ENCODE measurements at places on chromosomes 7 and 10.

GRCh38 chr7:103080923-103081322, 6.0 kb downstream of the ARMC10 start:
- no peak for DNase-seq

GRCh38 chr10:45249978-45250693, 65.3 kb downstream of the OR13A1 start:
- DNase-seq, result no peak

DNA sequence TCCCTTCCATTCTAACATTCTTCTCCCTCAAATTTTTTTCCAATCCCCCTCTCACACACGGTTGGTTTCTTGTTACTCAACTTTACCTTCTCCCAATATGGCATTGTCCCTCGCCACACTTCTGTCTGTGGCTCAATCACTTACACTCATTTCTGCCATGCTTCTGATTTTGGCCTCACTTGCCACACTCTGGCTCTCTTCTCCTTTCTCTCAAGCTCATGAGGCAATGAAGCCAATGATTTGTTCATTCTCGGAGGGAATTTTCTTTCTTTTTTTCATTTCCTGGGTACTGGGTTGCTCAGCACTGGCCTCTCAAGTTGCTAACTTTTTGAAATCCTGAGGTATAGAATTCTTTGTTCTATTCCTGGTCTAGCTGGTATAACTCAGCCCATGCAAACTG, 4.0 kb upstream of the MYOZ1 start:
- DNase-seq, result no peak

GRCh38 chr10:67401711-67402110, 294.3 kb downstream of the CTNNA3 start:
- no peak for DNase-seq

DNA sequence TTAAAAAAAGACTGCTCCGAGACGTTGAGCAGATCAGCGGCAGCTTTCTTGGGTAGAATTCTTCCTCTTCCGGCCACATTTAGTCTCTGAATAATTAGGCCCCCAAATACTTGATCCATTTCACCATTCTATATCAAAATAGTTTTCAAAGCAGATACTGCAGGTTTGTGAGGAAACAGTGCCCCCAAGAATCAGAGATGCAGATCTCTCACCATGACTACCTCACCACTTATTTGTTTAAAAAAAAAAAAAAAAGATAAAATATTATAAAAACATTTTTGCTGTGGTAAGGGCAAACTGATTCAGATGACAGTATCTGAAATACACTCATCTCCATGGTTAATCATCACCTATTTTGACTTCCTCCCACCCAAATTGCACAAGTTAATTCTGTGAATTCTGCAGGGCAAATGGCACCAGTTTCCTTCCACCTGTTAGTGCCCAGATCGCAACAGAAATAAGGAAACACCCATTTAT, 210.4 kb downstream of the FAM107B start:
- DNase-seq, result no peak

DNA sequence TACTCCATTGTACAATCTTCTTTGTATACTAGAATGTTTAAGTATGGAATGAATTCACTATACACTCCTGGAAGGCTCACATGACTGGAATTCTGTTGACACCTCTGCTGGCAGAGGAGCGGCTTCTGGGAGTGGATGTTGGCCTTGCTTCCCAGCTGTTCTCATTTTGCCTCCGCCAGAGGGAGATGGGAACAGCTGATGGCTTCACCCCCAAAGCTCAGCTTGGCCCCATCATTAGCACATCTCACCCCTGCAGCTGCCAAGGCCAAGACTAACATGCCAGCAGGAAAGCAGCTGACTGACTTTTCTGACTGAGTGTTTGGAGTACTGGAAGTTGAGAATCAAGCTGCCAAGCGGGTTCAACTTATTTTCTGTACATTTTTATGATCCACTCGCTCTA, 15.1 kb downstream of the ADAM12 start:
- no peak for DNase-seq

- no peak for DNase-seq
Measured at GRCh38 chr10:78779339-78779955, 289.3 kb upstream of the ZMIZ1 start.

GRCh38 chr10:21398563-21399231, 126.8 kb downstream of the SKIDA1 start:
- no peak for DNase-seq

- no peak for DNase-seq
Measured at GRCh38 chr7:95772771-95773581, 622 bp downstream of the DYNC1I1 start.

- DNase-seq, result no peak
Measured at GRCh38 chr10:5910323-5911100, 20.5 kb downstream of the FBH1 start.

DNA sequence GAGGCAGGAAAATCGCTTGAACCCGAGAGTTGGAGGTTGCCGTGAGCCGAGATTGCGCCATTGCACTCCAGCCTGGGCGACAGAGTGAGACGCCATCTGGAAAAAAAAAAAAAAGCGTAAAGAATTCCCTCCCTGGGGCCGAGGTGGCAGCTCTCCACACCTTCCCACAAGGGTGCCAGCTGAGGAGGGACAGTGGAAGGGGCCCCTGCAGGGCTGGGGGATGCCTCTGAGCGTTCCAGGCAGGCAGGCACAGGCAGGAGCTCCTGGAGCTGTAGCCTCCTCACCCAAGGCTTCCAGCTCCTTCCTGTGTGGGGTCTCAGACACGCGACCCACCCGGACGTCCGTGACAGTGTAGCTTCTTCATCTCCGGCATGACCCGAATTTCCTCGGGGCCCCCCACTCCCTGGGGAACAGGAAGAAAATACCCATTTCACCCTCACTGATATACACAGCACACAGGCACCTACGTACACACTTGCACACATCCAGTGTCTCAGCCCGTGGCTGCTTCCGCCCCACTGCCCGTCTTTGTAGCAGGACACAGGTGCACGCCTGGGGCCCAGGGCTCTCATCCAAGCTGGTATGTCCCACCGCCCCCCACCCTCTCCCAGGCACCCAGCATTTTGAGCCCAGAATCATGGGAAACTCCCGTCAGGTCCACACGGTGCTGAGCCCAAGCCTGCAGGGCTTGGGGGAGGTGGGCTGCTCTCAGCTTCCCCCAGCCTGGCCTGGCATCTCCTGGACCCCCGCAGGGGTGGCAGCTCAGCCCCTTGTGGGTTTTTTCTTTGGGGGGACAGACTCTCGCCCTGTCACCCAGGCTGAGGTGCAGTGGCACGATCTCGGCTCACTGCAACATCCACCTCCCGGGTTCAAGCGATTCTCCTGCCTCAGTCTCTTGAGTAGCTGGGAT, 25.7 kb downstream of the GRIFIN start:
- no peak for DNase-seq

DNA sequence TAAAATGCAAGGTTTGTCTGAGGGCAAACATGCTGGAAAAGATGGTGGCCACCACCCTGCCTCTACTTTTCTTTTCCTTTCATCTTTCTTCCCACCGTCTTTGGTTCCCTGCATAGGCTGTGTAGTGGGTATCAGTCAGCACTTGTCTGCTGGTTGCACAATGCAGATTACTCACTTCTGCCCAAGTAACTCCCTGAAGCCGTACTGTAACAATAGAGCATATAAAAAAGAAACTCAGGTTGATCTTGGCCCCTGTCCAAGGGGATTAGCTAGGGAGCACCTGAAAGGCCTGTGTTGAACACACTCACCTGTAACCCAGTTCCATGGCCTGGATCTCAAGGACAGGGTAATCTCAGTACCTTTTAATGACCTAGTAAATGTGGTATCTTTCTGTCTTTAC, 533.0 kb upstream of the GALNT17 start:
- DNase-seq, result no peak

DNA sequence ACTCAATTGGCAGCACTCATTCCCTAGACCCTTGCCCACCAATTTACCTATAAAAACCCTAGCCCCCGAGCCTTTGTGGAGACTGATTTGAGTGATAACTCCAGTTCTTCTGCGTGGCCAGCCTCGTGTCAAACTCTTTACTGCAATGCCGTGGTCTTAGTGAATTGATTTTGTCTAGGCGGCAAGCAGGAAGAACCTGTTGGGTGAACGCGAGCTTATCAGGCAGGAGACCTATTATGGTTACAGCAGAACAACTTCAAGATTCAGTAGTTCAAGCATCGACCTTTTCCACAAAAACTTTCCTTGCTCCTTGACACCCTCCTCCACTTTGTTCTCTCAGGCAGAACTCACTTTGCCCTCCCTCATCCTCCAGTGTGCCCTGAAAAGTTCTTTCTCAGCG, 12.2 kb downstream of the SSMEM1 start:
- no peak for DNase-seq

- no peak for DNase-seq
Measured at GRCh38 chr10:89523274-89523673, 12.1 kb downstream of the SLC16A12 start.

- DNase-seq, result peak; percentile 40
Measured at GRCh38 chr10:49320191-49320590, 21.2 kb downstream of the C10orf71 start.

GRCh38 chr10:127943336-127943910, 36.5 kb downstream of the PTPRE start:
- no peak for DNase-seq

GRCh38 chr7:66699998-66700397, 40.5 kb upstream of the RABGEF1 start:
- no peak for DNase-seq

DNA sequence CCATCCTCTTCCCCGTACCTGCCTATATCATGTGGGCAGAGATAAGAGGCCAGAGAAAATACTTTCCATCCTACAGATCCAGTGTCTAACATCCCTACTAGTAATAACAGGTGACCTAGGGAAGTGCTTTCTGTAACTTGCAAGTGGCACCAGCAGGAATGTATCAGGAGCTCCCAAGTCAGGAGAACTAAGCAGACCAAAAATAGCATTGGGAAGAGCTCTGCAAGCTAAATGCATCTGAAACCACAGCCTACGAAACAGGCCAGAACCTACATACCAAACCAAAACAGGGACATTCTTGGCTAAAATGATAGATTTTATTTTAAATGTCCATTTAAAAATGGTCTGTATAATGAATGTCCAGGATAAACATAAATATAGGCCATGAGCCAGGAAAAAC, 680.8 kb downstream of the PHTF2 start:
- DNase-seq, result no peak

DNA sequence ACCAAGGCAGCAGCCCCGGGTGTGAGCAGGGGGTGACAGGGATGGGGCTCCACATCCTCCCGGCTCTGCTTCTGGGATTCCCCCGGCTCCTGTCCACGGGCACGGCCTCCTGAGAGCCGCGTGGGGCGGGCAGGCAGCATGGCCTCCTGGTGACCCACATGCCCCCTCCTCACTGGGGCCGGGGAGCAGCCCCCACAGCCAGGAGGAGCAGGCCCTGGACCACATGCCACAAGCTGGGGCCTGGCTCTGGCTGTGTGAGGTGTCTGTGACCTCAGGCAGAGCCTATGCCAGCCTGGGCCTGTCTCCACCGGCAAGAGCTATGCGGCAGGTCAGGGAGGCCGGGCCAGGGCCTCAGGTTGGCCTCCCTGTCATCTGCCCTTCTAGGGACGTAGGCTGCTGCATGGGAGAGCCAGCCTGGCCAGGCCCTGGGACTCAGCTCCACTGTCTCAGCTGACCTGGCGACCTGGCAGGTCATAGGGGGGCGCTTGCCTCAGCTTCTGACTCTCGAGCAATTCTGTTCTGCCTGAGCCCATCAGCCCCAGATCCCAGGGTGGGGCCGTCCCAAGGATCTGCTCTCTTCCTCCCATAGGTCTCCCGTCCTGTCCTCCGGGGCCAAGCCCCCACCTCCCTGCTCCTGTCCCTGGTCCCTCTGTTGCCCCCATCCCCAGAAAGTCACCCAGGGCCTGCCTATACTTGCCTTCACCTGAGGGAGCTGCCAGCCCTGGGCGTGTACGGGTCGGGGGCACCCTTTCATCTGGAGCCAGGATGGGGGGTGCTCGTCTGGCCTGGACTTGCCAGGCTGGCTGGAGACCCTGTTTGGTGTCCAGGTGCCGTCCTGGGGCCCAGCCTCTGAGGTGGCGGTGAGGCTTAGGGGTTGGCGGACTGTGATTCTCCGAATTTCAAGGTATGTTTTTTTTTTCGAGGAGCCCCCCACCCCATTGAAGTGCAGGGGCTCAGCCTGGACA, 3.9 kb upstream of the TMEM184A start:
- DNase-seq, result no peak

DNA sequence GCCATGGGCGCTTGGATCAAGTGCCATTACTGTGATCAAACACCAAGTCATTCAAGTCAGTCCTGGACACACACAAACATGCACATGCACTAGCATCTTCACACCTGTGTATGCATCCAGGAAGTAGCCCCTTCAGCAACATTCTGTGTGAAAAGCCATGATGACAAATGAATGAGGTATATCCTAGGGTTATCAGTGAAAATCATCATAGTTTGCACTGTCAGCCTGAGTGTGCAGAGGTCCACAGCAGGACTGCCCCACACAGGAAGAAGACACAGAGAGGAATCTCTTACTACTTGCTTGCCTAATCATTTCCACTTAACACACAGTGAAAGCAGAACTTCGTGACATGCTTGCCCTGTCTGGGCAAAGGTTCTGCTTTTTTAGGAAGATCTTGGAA, 184.0 kb upstream of the ADO start:
- no peak for DNase-seq

- no peak for DNase-seq
Measured at GRCh38 chr10:116589926-116590325, 833 bp upstream of the PNLIPRP1 start.

DNA sequence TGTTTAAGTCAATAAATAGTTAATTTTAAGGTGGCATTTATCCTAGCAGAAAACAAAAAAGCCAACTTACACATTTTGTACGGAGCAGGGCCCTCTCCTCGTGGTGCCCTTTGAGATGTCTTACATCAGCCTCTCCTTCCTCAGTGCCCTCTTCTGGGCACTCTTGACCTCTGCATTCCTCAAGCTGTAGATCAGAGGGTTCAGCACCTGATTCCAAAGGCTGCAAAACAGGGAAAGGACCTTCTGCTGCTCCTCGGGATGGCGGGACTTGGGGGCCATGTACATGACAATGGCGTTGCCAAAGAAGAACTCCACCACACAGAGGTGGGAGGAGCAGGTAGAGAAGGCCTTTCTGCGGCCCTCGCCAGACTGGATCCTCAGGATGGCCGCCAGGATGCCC, 4.6 kb upstream of the OR2A14 start:
- DNase-seq, result no peak
